ENCODE measurements at places on chromosomes 1 and 21.

DNA sequence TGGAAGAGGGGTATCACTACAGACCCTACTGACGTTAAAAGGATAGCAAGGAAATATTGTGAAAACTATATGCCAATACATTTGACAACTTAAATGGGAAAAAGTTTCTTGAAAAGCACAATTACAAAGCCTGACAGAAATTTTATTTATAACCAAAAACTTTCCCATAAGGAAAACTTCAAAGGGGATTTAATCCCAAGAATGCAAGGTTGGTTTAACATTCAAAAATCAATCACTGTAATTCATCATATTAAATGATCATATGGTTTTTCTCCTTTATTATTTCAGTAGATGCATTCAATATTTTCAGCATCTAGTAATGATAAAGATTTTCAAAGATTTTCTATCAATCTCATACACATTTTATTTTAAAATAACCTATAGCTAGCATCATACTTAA, 13.3 kb downstream of the LRRC8C start:
- no peak for DNase-seq

GRCh38 chr1:246919902-246920301, 11.8 kb downstream of the AHCTF1 start:
- no peak for DNase-seq

DNA sequence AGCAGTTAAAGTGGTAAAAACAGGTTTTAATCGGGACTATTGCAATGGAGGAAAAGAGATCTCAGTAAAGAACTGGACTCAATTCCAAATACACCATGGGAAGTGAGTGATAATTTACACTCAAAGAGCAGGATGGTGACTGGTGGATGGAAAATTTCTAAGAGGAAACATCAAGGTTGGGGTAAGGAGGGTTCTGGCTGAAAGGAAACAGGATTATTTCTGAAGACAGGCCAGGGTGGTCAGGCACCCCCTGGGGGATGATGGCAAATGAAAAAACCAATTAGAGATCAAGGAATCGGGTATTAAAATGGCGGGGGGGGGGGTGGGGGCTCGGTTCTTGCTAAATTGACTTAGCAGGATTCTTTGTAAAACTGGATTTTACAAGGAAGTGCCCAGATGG, 12.3 kb upstream of the HSD11B1 start:
- no peak for DNase-seq

GRCh38 chr1:156151093-156151688, 2.2 kb upstream of the SEMA4A start:
- no peak for DNase-seq

DNA sequence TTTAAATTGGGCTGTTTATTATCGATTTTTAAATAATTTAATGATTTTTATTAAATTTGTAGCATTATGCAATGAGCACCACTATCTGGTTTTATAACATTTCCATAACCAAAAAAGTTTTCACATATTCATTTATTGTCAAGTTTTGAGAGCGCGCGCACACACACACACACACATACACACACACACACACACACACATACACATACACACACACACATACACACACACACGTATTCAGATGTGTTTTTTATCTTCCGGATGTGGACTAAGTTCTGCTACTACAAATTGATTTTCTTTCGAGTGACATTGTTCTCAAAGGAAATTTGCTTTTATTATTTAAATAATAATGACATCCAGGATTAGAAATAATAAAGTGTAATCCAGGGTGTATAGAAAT, 16.3 kb downstream of the CACHD1 start:
- DNase-seq, result no peak
